GM23248 (cell line): ENCODE measurements at places on chromosomes 11 and 22. TPM values are rescaled to one million over a fixed set of nuclear protein-coding genes. Genes with fewer than 3 reads are reported as not detected.

OLFML1 gene
- 0.32 TPM in 1 of 2 replicates, not detected in the other for total RNA-seq

GTF2H1 gene
- total RNA-seq, result 77.4 and 89.8 TPM in 2 replicates

SYCE3 gene
- total RNA-seq, result not detected in 2 replicates

MYO18B gene
- total RNA-seq, result not detected in 2 replicates

SCO2 gene
- 8.4 and 17.5 TPM in 2 replicates for total RNA-seq

POLR2F gene
- total RNA-seq, result 15.6 and 71.4 TPM in 2 replicates

SERHL2 gene
- 2.8 and 4.8 TPM in 2 replicates for total RNA-seq

P2RX6 gene
- 1.6 TPM in 2 replicates for total RNA-seq

ADAMTS8 gene
- total RNA-seq, result under 0.01 and 0.63 TPM in 2 replicates

CHADL gene
- 0.22 and 1.1 TPM in 2 replicates for total RNA-seq

F2 gene
- total RNA-seq, result not detected in 2 replicates
